ENCODE measurements at places on chromosomes 5 and 9. TPM values are rescaled to one million over a fixed set of nuclear protein-coding genes. Genes with fewer than 3 reads are reported as not detected.
A peak's percentile ranks its signal among the peaks of the same experiment; 100 is the strongest.

- H3K27ac ChIP-seq = no peak overlapping the region
- peaks cover 100% of the 10 kb centered on the region for H3K27me3 ChIP-seq
- DNase-seq = peak; percentile 12
- H3K36me3 ChIP-seq = no peaks in the 10 kb centered on the region
- peaks cover 50% of the 10 kb centered on the region for H3K4me1 ChIP-seq
Measured at GRCh38 chr9:77016526-77017504, 2.6 kb upstream of the FOXB2 start.

The LCN6 gene
- not detected for total RNA-seq

DNA sequence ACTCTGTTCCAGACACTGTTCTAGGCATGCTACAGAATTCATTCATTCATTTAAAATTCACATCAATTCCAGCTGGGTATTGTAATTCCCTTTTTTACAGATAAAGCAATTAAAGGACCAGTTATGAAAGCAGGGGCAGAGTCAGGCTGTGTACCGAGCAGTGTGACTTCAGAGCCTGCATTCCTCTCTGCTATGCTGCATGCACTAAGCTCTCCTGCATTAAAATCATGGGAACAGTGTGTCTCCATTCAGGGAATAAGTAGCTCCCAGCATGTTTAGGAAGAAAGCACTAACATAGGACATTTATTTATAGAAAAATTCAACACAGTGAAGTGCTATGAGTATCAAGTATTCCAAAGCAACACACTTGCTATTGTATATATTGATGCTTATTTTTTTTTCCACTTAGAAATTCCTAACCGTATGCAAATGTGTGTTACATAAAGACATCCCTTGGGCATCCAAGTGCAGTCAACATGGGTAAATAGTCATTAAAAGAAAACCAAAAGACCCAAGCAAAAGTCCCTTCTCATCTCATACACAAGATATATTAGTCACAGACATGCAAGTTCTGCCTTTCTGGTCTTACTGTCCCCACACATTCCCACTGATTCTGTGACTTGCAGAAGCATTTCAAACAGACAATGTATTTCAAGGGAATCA is 173.7 kb downstream of the GABRB2 start:
- no peaks in the 10 kb centered on the region for H3K36me3 ChIP-seq
- no peak overlapping the region for H3K4me3 ChIP-seq
- H3K27me3 ChIP-seq = no peaks in the 10 kb centered on the region
- no peak for DNase-seq
- no peak overlapping the region for H3K27ac ChIP-seq

DNA sequence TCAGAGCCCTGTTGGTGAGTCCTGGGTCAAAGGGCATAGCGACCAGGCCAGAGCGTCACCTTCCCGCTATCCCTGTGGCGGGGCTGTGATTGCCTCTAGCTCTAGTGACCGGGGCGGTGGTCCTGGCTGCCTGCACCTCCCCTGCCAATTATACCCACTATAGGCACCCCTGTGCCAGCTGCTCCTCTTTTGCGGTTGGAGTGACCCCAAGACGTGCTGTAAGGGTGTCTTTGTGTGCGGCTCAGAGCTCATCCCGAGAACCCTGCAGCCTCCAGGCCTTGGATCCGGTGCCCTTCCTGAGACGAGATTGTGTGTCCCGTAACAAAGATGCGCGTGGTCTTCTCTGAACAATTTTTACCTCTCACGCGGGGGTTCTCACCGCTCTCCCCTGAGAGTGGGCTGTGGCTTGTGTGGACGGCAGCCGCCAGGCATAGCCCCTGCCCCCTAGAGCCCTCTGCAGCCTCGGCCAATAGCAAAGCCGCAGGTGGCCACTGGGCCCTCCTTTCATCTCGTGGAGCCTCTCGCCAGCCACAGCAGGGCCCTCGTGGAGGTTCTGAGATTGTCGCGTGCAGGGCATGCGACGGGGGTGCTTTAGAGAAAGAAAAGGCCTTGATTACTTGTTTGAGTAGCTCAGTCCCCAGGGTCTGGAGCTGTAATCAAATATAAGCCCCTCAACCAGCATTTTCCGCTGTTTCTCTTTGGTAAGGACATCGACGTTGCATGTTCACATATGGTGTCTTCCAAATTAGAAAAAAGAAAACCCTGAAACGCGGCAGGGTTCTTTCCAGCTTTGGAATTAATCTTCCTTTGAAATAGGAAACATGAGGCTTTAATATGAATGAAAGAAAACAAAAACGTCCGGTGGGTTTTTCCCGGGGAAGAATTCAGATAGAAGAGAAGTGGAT is 10.7 kb downstream of the NKD2 start:
- DNase-seq = no peak
- no peaks in the 10 kb centered on the region for H3K27me3 ChIP-seq
- H3K4me3 ChIP-seq = no peak overlapping the region
- no peak overlapping the region for H3K27ac ChIP-seq
- H3K4me1 ChIP-seq = peaks cover 11% of the 10 kb centered on the region

GRCh38 chr5:146548781-146549449 is 32.9 kb upstream of the GPR151 start:
- no peak overlapping the region for H3K4me3 ChIP-seq
- DNase-seq = no peak
- H3K27ac ChIP-seq = no peak overlapping the region
- no peaks in the 10 kb centered on the region for H3K4me1 ChIP-seq
- H3K27me3 ChIP-seq = peaks cover 4% of the 10 kb centered on the region

GRCh38 chr9:133589454-133590227 is 19.5 kb downstream of the FAM163B start:
- H3K27ac ChIP-seq = no peak overlapping the region
- H3K4me3 ChIP-seq = no peak overlapping the region

- H3K27me3 ChIP-seq = no peaks in the 10 kb centered on the region
- no peaks in the 10 kb centered on the region for H3K36me3 ChIP-seq
- DNase-seq = peak; percentile 72
- H3K4me1 ChIP-seq = no peaks in the 10 kb centered on the region
Measured at GRCh38 chr9:90914868-90915483, 113.4 kb downstream of the SYK start.

The HSPB3 gene
- not detected for total RNA-seq

- H3K27me3 ChIP-seq = peaks cover 98% of the 10 kb centered on the region
Measured at GRCh38 chr5:123088031-123088805, 823 bp upstream of the PRDM6 start.

The FAM153A gene
- total RNA-seq = not detected

DNA sequence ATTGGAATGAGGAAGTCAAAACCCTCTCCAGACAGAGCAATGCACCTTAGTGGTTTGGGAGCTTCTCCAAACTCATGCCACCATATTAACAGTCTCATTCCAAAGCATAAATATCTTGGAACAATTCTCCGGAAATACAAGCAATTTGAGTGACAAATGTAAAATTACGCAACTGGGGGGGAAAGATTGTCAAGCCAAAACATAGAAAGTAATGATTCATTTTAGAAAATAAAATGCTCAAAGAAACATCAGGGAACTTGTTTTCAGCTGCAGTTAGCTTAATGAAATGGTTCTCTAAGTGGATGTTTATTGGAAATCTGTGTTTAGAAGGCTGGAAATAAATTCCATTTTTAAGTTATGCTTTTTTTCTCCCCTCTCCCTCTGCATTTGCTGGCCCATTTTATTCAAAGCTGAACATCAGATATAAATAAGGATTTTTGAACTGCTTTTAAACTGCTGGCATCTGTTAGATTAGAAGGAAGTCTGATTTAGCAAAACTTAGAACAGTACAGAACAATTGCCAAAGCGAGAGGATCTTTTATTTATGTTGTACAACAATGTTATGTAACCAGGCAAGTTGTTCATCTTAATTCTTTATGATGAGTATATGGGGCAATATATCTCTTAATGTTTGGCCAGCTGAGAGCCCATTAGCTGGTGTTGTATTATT is 551.9 kb downstream of the PRELID2 start:
- H3K36me3 ChIP-seq = no peaks in the 10 kb centered on the region
- H3K4me3 ChIP-seq = no peak overlapping the region
- peaks cover 4% of the 10 kb centered on the region for H3K4me1 ChIP-seq
- no peak overlapping the region for H3K27ac ChIP-seq

- DNase-seq = no peak
- H3K4me1 ChIP-seq = no peaks in the 10 kb centered on the region
- no peak overlapping the region for H3K27ac ChIP-seq
- H3K4me3 ChIP-seq = no peak overlapping the region
Measured at GRCh38 chr9:17839776-17840175, 260.9 kb downstream of the SH3GL2 start.

The CDC26 gene
- 35.3 TPM for total RNA-seq

- H3K27ac ChIP-seq = no peak overlapping the region
- H3K4me1 ChIP-seq = peaks cover 42% of the 10 kb centered on the region
- DNase-seq = no peak
- no peaks in the 10 kb centered on the region for H3K36me3 ChIP-seq
- H3K27me3 ChIP-seq = no peaks in the 10 kb centered on the region
Measured at GRCh38 chr9:125510980-125511379, 196.0 kb downstream of the MAPKAP1 start.

- DNase-seq = no peak
- H3K27me3 ChIP-seq = no peaks in the 10 kb centered on the region
- H3K4me3 ChIP-seq = no peak overlapping the region
Measured at GRCh38 chr5:142082182-142082781, 26.3 kb upstream of the NDFIP1 start.

DNA sequence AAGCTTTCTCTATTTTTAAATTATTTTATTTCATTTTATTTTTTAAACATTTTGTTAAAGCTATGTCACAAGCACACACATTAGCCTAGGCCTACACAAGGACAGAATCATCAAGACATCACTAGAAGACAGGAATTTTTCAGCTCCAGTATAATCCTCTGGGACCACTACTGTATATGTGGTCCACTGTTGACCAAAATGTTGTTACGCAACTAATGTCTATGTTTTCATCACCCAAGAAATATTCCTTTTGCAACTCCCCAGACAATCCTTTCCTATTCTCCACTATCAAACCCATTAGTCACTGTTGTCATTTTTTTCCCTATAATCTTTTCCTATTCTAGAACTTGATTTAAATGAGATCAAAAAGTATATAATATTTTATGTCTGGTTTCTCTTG is 2371.7 kb upstream of the C9orf72 start:
- H3K27me3 ChIP-seq = no peaks in the 10 kb centered on the region
- no peak overlapping the region for H3K27ac ChIP-seq

The GPR21 gene
- total RNA-seq = not detected

The PFN3 gene
- total RNA-seq = not detected

The LHX3 gene
- not detected for total RNA-seq

The PTGDS gene
- total RNA-seq = not detected

The FABP6 gene
- 1.5 TPM for total RNA-seq

The FOXB2 gene
- total RNA-seq = not detected

The RXFP3 gene
- 0.12 TPM for total RNA-seq

The ITGA2 gene
- total RNA-seq = 1.7 TPM

The DBH gene
- 0.59 TPM for total RNA-seq

- DNase-seq = no peak
- H3K36me3 ChIP-seq = no peaks in the 10 kb centered on the region
- no peaks in the 10 kb centered on the region for H3K4me1 ChIP-seq
- no peak overlapping the region for H3K4me3 ChIP-seq
- no peak overlapping the region for H3K27ac ChIP-seq
- H3K27me3 ChIP-seq = no peaks in the 10 kb centered on the region
Measured at GRCh38 chr9:75939536-75940111, 49.2 kb downstream of the PCSK5 start.

The N4BP3 gene
- 1.4 TPM for total RNA-seq

The RAB3C gene
- 21.7 TPM for total RNA-seq

DNA sequence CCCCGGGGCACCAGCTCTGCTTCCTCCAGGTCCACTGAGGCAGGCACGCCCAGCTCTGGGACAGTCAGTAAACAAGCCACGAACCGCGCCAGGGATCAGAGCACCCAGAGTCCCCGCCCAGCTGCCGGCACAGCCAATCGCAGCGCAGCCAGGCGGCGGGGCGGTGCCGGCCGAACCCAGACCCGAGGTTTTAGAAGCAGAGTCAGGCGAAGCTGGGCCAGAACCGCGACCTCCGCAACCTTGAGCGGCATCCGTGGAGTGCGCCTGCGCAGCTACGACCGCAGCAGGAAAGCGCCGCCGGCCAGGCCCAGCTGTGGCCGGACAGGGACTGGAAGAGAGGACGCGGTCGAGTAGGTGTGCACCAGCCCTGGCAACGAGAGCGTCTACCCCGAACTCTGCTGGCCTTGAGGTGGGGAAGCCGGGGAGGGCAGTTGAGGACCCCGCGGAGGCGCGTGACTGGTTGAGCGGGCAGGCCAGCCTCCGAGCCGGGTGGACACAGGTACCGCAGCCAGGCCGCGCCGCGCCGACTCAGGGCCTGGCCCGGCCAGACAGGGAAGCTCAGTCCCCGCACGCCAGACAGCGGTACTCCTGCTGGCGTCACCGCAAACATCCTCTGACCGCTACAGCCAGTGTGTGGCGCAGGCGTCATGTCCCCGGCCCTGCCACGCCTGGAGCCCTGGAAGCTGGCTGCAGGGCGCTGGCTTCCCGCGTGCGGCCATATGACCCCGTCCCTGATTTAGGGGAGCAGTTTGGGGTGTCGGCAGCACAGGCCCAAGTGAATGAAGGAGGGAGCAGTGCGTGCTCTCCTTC is at the start of gene CTSL:
CTSL (plus strand) TSS at position 220 of the 810 bp plus-strand sequence. CDS start 1,485 bp downstream, outside the sequence.
- H3K36me3 ChIP-seq = peaks cover 7% of the 10 kb centered on the region
- DNase-seq = peak; percentile 61
- H3K4me3 ChIP-seq = peak within 1 kb of the TSS; percentile 95
- H3K27ac ChIP-seq = peak within 1 kb of the TSS; percentile 90
- H3K4me1 ChIP-seq = peaks cover 4% of the 10 kb centered on the region

GRCh38 chr5:96432216-96433065 is 607 bp downstream of the PCSK1 start:
- peak; percentile 19 for DNase-seq
- H3K27ac ChIP-seq = no peak overlapping the region
- H3K27me3 ChIP-seq = peaks cover 83% of the 10 kb centered on the region
- no peaks in the 10 kb centered on the region for H3K36me3 ChIP-seq
- peak overlapping the region; percentile 80 for H3K4me3 ChIP-seq

DNA sequence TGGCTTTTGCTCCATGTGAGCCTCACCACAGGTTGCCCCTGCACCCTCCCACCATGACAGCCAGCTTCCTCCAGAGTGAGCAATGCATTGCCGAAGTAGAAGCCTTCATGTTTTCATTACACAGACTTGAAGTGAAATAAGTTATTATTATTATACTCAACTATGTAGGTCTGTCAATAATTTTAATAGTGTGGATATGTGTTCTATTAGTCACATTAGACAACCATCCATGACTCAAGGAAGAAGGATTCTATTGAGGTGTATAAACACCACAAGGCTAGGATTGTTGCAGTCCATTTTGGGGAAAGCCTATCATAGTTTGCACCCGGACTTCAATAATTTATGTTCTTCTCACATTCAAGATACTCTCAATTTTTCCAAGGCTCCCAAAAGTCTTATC is 369.5 kb downstream of the TAF11L14 start:
- H3K27ac ChIP-seq = no peak overlapping the region
- DNase-seq = no peak
- no peaks in the 10 kb centered on the region for H3K4me1 ChIP-seq
- no peaks in the 10 kb centered on the region for H3K27me3 ChIP-seq
- no peaks in the 10 kb centered on the region for H3K36me3 ChIP-seq
- no peak overlapping the region for H3K4me3 ChIP-seq

GRCh38 chr5:128118214-128118613 is 34.6 kb downstream of the SLC12A2 start:
- peaks cover 42% of the 10 kb centered on the region for H3K36me3 ChIP-seq
- no peak overlapping the region for H3K27ac ChIP-seq
- no peak overlapping the region for H3K4me3 ChIP-seq
- no peaks in the 10 kb centered on the region for H3K27me3 ChIP-seq
- no peak for DNase-seq

The NRG2 gene
- 0.64 TPM for total RNA-seq

The TAL2 gene
- total RNA-seq = 7.4 TPM

The AK1 gene
- 39.6 TPM for total RNA-seq

Data from neural crest cell (in vitro differentiated cells).